ENCODE measurements at places on chromosomes 7 and 10. TPM values are rescaled to one million over a fixed set of nuclear protein-coding genes. Genes with fewer than 3 reads are reported as not detected.

The SLC18A3 gene
- not detected for total RNA-seq

The ARHGAP12 gene
- total RNA-seq = 102 TPM

The AGBL3 gene
- total RNA-seq = 2.2 TPM

The STEAP2 gene
- 81.9 TPM for total RNA-seq

The NEUROD6 gene
- total RNA-seq = not detected

Data from breast epithelium (tissue), 4 donors.